ENCODE measurements at places on chromosomes 16 and 17. TPM values are rescaled to one million over a fixed set of nuclear protein-coding genes. Genes with fewer than 3 reads are reported as not detected.

DNA sequence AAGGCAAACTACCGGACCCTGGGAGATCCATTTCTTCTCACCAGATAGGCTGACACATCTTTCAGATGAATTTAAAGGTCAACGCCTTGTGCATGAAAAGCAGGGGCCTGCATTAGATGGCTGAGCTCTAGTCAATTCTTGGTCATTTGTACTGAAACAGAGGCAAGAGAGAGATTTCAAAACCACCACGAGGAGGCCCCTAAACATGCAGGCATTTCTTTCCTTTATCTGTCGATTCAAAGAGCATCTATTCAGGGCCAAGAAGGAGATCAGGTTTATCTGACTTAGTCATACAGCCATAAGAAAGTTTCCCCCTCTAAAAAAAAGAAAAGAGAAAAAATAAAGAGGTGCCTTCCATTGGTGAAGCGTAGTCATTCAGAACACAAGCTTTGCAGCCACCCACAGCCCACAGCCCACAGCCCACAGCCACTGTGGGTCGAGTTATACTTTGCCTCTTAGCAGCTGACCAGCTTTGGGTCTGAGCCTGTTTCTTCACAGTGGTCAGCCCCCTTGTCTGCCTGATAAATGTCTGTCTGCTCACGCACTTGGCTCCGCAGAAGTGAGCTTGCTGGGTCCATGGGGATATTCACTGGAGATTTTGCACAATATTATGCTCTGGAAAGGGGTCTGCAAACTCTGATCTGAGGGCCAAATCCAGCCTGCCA, 207.5 kb downstream of the CDH13 start:
- H3K27me3 ChIP-seq = no peaks in the 10 kb centered on the region
- H3K36me3 ChIP-seq = no peaks in the 10 kb centered on the region
- H3K4me1 ChIP-seq = no peaks in the 10 kb centered on the region
- no peak overlapping the region for H3K4me3 ChIP-seq
- DNase-seq = no peak

GRCh38 chr17:78329263-78330059, 30.4 kb downstream of the SOCS3 start:
- H3K27me3 ChIP-seq = no peaks in the 10 kb centered on the region
- H3K4me1 ChIP-seq = peaks cover 58% of the 10 kb centered on the region
- no peaks in the 10 kb centered on the region for H3K36me3 ChIP-seq
- H3K4me3 ChIP-seq = peak overlapping the region; percentile 6
- DNase-seq = no peak

DNA sequence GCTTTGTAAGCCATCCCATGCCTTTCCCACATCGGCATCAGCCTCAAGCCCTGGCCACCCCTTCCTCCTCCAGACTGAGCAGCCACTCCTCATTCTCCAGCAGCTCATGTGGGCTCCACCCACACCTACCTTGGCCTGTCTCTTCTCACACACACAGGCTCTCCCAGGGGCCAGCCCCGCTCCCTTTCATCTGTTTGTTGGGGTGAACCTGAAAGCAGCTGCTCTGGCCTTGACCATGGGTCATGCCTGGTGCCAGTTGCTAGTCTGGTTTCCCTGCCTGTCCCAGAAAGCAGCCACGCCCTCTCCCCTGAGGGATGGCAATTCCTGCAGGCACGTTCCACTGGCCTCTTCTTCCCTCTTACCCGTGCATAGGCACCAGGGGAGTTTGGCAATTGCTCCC, 11.4 kb upstream of the TMEM238L start:
- no peak overlapping the region for H3K4me3 ChIP-seq
- no peak overlapping the region for H3K27ac ChIP-seq
- no peaks in the 10 kb centered on the region for H3K4me1 ChIP-seq
- no peaks in the 10 kb centered on the region for H3K36me3 ChIP-seq
- DNase-seq = no peak

GRCh38 chr16:6846452-6846851, 486.2 kb upstream of the RBFOX1 start:
- H3K36me3 ChIP-seq = no peaks in the 10 kb centered on the region
- no peaks in the 10 kb centered on the region for H3K4me1 ChIP-seq
- H3K4me3 ChIP-seq = no peak overlapping the region
- H3K27me3 ChIP-seq = no peaks in the 10 kb centered on the region
- DNase-seq = no peak

DNA sequence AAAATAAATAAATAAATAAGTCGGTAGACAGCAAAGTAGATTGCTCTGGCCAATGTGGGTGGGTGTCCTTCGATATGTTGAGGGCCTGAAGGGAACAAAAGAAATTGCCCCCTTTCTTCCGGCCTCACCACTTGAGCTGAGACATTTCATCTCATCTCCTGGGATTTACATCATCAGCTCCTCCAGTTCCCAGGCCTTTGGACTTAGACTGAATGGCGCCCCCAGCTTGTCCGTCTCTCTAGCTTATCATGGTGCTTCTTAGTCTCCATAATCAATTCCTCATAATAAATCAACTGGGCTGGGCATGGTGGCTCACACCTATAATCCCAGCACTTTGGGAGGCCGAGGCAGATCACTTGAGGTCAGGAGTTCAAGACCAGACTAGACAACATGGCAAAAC, 13.8 kb upstream of the HAP1 start:
- H3K4me1 ChIP-seq = no peaks in the 10 kb centered on the region
- H3K27me3 ChIP-seq = no peaks in the 10 kb centered on the region
- DNase-seq = no peak
- H3K36me3 ChIP-seq = no peaks in the 10 kb centered on the region
- no peak overlapping the region for H3K4me3 ChIP-seq
- H3K27ac ChIP-seq = no peak overlapping the region

DNA sequence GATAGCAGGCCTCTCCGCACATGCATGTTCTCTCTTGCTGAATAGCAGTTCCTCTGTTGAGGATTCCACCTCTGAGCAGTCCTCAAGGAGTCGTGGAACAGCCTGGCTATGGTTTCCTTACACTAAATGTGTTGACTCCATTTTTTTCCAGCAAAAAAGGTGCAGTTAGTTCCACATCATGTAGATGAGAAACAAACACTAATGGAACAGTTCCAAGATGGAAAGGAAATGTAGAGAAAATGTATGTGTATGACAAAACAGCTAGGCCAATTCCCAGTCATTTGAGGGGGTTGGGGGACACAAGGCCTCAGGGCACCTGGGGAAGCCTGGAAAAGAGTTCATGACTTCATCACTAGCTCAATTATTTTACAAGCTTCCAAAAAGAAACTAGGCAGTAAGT, 90.0 kb downstream of the CFDP1 start:
- no peak overlapping the region for H3K4me3 ChIP-seq
- H3K27ac ChIP-seq = peak overlapping the region; percentile 64
- no peaks in the 10 kb centered on the region for H3K27me3 ChIP-seq
- no peaks in the 10 kb centered on the region for H3K36me3 ChIP-seq
- H3K4me1 ChIP-seq = peaks cover 33% of the 10 kb centered on the region

DNA sequence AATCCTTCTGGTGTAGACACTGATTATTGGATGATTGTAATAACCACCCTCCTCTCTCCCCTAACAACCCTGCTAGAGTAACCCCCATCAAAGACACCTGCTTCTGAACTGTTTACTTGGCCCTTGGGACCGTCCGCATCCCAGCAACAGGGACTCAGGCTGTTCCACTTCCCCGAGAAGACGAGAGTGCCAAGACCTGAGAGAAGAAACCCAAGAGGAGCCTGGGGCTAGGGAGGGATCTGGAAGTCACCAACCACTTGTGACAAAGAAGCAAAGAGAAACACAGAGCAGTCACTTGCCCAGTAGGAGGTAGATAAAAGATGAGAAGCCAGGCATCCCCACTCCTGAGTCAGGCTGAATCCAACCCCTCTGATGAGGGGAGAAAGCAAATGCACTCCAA, 84.3 kb downstream of the CDH11 start:
- H3K27ac ChIP-seq = no peak overlapping the region
- H3K36me3 ChIP-seq = no peaks in the 10 kb centered on the region
- no peak overlapping the region for H3K4me3 ChIP-seq
- no peak for DNase-seq
- H3K4me1 ChIP-seq = no peaks in the 10 kb centered on the region

GRCh38 chr17:74862108-74862901, 2.6 kb upstream of the GRIN2C start:
- no peak overlapping the region for H3K4me3 ChIP-seq
- H3K4me1 ChIP-seq = peaks cover 21% of the 10 kb centered on the region
- no peak for DNase-seq
- no peak overlapping the region for H3K27ac ChIP-seq
- 0 out of 2 replicates have a peak, but pooled peaks cover 4% of the 10 kb centered on the region for H3K36me3 ChIP-seq

- H3K27me3 ChIP-seq = peaks cover 39% of the 10 kb centered on the region
- no peak for DNase-seq
- no peaks in the 10 kb centered on the region for H3K36me3 ChIP-seq
- H3K27ac ChIP-seq = no peak overlapping the region
- H3K4me1 ChIP-seq = no peaks in the 10 kb centered on the region
- no peak overlapping the region for H3K4me3 ChIP-seq
These were observed 136.7 kb upstream of the HS3ST2 start for GRCh38 chr16:22677024-22677830.

- H3K4me1 ChIP-seq = peaks cover 5% of the 10 kb centered on the region
- DNase-seq = no peak
- no peaks in the 10 kb centered on the region for H3K36me3 ChIP-seq
- H3K27ac ChIP-seq = peak overlapping the region; percentile 79
- H3K4me3 ChIP-seq = peak overlapping the region; percentile 69
These were observed 756 bp downstream of the KLHL11 start for GRCh38 chr17:41864498-41864835.

GRCh38 chr17:16507918-16508533, 16.0 kb upstream of the LRRC75A start:
- H3K27ac ChIP-seq = no peak overlapping the region
- H3K4me3 ChIP-seq = no peak overlapping the region
- H3K27me3 ChIP-seq = no peaks in the 10 kb centered on the region
- DNase-seq = no peak

GRCh38 chr16:76866994-76867393, 324.0 kb upstream of the MON1B start:
- no peaks in the 10 kb centered on the region for H3K4me1 ChIP-seq
- no peaks in the 10 kb centered on the region for H3K27me3 ChIP-seq
- H3K4me3 ChIP-seq = no peak overlapping the region
- no peak overlapping the region for H3K27ac ChIP-seq
- no peaks in the 10 kb centered on the region for H3K36me3 ChIP-seq

- peak within 1 kb of the TSS; percentile 71 for H3K4me3 ChIP-seq
- no peaks in the 10 kb centered on the region for H3K27me3 ChIP-seq
- peaks cover 2% of the 10 kb centered on the region for H3K36me3 ChIP-seq
These were observed at the start of gene HOXB7 for GRCh38 chr17:48610282-48611211. TSS of gene HOXB7 (minus strand) at chr17:48611017. CDS start at chr17:48610918, 99 bp downstream.

GRCh38 chr16:27149986-27150385, 53.3 kb upstream of the KDM8 start:
- no peak for DNase-seq
- peaks cover 4% of the 10 kb centered on the region for H3K27me3 ChIP-seq
- H3K4me1 ChIP-seq = no peaks in the 10 kb centered on the region
- no peak overlapping the region for H3K27ac ChIP-seq
- H3K4me3 ChIP-seq = no peak overlapping the region
- no peaks in the 10 kb centered on the region for H3K36me3 ChIP-seq

DNA sequence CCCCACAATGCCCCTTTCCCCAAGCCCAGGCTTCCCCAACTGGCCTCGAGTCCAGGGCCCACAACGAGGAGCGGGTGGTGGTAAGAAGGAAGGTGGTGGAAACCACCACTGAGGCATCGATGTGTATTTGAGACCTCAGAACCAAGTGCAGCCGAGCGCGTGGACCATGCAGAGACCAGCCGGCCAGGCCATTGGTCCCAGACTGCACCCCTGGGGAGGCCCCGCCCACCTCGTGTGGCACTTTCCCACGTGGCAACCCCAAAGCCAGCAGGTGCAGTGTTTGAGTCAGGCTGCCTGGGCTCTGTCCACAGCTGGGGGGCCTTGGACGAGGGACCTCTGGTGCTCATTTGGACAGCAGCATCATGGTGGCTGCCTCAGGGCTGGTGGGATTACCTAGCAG, 28.1 kb upstream of the BAHCC1 start:
- no peak overlapping the region for H3K27ac ChIP-seq
- no peaks in the 10 kb centered on the region for H3K27me3 ChIP-seq
- DNase-seq = no peak
- peaks cover 14% of the 10 kb centered on the region for H3K4me1 ChIP-seq
- no peak overlapping the region for H3K4me3 ChIP-seq

DNA sequence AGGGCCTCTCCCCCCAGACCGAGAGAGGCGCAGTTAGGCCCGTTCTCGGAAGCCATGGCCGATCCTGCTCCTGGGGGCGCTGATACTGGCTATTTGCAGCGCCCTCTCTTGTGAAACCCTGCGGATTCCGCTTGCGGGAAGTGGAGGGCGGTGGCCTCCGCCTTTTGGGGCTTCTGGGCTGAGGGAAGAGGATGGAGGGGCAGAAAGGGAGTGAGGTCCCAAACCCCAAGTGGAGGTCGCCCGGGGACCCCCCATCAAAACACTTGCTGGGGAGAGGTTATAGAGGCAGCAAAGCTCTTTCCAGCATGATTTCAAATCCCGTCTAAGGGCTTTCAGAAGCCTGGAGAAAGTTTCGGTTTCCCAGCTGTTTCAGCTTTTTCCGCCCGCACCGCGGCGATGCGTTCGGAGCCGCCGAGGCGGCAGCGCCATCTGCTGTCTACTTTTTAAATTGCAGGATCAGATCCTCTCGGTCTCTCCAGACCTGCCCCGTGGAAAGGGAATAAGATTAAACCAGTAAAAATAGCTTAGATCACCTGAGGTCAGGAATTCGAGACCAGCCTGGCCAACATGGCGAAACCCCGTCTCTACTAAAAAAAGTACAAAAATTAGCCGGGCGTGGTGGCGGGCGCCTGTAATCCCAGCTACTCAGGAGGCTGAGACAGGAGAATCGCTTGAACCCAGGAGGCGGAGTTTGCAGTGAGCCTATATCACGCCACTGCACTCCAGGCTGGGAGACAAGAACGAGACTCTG, 15.8 kb downstream of the SNX20 start:
- no peak for DNase-seq
- H3K27ac ChIP-seq = no peak overlapping the region
- no peaks in the 10 kb centered on the region for H3K36me3 ChIP-seq
- H3K27me3 ChIP-seq = no peaks in the 10 kb centered on the region

DNA sequence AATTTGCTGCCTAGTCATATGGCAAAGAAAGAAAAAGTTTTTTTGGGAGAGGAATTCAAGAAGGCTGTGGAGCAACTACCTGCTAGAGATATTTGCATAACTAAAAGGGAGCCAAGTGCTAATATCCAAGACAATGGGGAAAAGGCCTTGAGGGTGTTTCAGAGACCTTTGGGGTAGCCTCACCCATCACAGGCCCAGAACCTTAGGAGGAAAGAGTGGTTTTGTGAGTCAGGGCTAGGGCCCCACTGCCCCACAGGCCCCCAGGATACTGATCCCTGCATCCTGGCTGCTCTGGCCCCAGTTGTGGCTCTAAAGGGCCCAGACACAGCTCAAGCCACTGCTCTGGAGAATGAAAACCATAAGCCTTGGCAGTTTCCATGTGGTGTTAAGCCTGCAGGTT, 41.9 kb upstream of the SDK2 start:
- DNase-seq = no peak

- H3K27me3 ChIP-seq = no peaks in the 10 kb centered on the region
- H3K4me1 ChIP-seq = no peaks in the 10 kb centered on the region
- no peak overlapping the region for H3K27ac ChIP-seq
- H3K4me3 ChIP-seq = no peak overlapping the region
These were observed 17.6 kb downstream of the ATPAF2 start for GRCh38 chr17:18021372-18021771.

Gene AP1G1
- 63.8 TPM for total RNA-seq

Gene ADAD2
- total RNA-seq = not detected

Gene KCNG4
- not detected for total RNA-seq

Gene APOH
- total RNA-seq = 1.2 TPM

Gene OR1F1
- 0.26 TPM for total RNA-seq
